ENCODE measurements at places on chromosomes 4 and X.

DNA sequence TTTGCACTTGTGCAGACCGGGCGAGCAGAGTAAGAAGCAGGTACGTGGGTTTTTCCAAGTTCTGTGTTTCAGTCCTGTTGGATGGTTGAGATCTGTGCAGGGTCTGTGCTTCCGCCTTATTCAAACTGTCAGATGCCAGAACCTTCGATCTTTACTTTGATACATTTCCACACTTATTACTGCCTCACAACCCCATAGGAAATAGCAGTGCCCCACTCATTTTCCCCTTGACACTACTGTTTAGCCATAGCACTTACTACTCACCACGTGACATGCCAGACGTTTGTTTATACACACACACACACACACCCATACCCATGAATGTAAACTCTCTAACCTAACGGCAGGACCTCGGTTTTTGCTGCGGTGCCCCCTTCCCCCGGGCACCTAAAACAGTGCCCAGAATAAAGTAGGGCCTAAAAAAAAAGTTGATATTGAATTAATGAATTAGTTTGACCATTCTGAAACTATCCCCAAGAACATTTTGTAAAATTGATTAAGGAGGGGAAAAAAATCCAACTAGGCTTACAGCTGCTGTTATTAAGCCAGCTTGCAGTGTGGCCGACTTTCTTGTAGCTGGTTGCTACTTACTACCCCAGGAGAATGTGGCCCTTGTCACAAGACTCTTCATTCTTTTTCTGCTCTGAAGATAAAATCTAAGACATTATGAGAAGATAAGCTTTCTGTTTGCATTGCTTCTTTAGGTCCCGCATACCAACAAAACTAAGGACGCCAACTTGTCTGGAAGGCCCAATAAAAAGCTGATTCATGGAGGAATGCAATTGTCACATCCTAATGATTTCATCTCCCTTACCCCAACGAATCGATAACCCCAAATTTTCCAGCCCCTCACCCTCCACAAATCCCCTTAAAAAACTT, 704 bp upstream of the SEPSECS start:
- no peak for DNase-seq

- no peak for DNase-seq
Measured at GRCh38 chr4:153679486-153679885, 4.6 kb upstream of the TLR2 start.

DNA sequence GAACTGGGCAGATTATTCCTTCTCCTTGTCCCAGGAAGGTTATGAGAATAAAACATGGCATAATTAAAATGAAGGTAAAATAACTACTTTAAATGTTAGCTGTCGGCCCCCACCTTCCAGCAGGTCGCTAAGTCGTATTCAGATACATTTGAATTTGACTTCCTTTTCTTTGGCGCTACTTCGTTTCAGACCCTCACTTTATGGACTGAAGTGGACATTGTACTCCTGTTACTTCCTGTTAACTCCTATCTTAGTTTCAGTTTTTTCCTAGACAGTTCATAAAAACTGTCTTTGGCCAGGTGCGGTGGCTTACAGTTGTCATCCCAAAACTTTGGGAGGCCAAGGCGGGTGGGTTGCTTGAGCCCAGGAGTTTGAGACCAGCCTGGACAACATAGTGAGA, 5.7 kb downstream of the SYAP1 start:
- no peak for DNase-seq

- no peak for DNase-seq
Measured at GRCh38 chr4:89715631-89716030, 121.3 kb downstream of the SNCA start.

DNA sequence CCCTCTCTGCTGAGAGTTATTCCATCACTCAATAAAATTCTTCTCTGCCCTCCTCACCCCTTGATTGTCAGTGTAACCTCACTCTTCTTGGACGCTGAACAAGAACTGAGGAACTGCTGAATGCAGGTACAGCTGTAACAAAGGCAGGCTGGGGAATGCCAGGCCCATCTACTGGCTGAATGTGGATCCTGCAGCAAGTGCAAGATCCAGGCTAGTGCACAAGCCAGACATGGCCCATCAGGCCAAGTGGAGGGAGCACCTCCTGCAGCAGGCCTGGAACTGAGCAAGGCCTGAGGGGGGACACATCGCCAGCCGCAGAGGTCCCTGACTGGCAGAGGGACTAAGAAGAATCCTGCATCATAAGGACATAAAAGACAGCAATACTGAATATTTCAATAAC, 411.8 kb upstream of the PCDH10 start:
- no peak for DNase-seq

All from stimulated activated CD8-positive, alpha-beta memory T cell treated with anti-CD3 and anti-CD28 coated beads, Interleukin-7, amount 100 ng/mL, for 24 hours (primary cell).